NCI-H1417 treated with DMSO at 0.1 percent for 48 hours (cell line): ENCODE measurements at places on chromosomes 5 and 9.

DNA sequence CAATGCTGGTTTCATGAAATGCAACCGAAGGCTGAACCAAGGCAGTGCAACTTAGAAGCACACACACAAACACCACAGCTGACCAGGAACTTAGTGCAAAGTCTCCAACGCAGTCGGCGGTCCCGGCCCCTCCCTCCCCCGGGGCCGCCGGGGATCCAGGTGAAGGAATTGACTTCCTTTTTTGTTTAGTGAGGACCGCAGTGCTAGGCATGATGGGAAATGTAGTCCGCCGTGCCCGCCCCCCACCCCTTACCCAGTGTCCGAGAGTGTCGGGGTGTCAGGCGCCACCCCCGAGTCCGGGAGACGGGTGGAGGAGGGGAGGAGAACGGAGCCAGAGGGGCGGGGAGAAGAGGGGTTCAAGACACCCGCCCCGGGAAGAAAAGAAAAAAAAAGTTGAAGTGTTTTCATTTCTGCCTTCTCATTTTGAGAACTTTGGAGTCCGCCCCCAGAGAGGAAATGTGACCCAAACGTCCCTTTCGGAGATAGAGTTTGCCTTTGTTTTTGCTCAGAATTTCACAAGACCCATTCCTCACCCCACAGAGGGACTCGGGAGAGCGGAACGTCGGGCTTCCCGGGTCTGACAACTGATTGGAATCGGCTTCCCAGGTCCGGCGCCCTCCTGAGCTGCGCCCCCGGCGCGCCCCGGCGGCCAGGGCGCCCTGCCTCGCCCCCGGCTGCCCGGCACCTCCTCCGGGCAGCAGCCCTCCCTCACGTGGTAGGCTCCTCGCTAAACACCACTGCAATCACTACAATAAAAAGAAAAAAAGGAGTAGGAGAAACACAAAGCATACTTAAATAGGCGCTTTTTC, 2.0 kb downstream of the IER5L start:
- DNase-seq: no peak

DNA sequence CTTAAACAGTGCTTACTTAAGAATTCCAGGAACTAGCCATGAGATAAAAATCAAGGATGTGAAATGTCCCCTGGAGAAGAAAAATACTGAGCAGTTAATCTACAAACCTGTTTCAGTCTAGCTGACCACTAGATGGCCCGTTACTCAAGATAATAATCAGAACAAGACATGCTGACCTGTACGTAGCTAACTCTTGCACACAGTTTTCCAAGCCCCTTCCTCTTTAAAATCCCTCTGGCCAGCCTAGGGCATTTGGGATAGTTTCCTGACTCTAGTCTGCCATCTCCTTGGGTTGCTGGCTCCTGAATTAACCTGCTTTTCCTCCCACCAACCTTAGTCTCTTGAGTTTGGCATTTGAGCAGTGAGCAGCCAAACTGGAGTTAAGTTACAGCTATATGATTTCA, 59.2 kb upstream of the TRAF1 start:
- no peak for DNase-seq

GRCh38 chr5:158801893-158802292, 297.8 kb downstream of the EBF1 start:
- no peak for DNase-seq

DNA sequence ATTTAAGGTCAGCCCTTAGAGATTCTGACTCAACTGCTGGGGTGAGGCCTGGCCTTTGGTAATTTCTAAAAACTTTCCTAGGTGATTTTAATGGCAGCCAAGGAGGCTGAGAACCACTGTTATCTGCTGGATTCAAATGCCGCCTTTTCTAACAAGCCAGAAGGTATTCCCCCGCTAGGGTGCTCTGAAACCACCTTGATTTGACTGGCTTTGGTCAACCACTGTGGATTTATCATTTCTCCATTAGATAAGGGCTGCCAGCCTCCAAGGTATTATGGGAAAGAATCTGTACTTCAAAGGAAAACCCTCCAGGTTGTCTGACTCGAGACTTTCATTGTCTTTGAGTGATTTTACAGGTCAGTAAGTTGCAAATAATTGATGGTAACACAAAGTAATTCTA, 4.3 kb downstream of the ANXA6 start:
- no peak for DNase-seq

- DNase-seq: no peak
These were observed 53.8 kb downstream of the ALDH1A1 start for GRCh38 chr9:72898784-72899733.
